ENCODE measurements at places on chromosomes 1 and 21.

DNA sequence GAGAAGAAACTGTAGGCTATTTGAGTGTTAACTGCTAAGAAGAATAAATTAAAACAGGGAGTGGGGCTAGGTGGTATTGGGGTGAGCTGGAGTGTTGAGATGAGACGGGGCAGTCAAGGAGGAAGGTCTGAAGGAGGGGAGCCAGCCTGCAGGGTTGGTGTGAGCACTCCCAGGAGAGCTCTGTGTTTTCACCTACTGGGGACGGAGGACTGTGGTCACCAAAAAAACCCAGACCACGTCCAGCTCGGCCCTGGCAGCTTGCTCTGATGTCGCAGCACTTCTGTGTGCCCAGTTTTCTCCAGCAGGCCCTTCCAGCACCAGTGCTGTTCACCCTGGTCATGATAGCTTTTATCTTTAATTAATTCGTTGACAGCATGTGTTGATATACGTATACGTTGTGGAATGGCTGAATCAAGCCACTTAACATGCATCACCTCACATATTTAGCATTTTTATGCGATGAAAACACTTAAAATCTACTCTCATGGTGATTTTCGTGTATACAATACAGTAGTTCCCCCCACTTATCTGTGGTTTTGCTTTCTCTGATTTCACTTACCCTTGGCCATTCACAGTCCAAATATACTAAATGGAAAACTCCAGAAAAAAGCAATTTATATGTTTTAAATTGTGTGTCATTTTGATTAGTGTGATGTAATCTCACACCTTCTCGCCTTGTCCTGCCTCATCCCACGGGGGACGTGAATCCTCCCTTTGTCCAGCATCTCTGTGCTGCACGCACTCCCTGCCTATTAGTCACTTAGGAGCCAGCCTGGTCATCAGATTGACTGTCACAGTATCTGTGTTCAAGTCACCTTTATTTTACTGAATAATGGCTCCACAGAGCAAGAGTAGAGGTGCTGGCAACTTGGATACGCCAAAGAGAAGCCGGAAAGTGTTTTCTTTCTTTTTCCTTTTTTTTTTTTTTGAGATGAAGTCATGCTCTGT lies 12.3 kb downstream of the FAM3B start:
- no peak for DNase-seq

DNA sequence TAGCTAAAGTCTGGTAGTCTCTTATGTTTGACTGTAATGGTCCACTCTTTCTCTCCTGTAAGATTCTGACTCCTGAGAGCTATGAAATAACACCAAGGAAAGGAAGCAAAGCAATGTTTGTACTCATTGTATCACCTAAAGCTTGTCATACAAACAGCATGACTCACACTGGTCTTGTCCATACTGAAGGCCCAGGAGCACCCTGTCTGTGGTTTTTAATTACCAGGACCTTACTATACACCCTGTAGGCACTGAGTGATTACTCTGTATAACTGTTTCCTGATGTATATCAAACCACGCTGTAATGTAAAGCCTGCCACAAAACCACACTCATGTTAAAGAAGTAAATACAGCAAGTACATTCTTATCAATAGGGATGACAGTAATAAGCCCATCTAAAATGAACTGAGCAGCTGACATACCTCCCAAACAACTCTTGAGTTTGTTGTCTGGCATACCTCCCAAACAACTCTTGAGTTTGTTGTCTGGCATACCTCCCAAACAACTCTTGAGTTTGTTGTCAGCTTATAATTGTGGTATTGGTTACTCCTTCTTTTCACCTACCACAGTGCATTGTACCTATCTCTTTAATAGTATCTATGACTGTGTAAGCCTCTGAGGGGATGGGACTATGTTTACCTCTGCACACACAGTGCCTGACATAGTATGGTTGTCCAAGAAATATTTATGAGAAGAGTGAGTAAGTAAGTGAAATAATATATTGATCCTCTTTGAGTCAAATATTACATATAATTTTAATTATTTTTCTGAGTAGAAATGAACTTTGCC lies 11.6 kb upstream of the TNFSF18 start:
- no peak for DNase-seq

DNA sequence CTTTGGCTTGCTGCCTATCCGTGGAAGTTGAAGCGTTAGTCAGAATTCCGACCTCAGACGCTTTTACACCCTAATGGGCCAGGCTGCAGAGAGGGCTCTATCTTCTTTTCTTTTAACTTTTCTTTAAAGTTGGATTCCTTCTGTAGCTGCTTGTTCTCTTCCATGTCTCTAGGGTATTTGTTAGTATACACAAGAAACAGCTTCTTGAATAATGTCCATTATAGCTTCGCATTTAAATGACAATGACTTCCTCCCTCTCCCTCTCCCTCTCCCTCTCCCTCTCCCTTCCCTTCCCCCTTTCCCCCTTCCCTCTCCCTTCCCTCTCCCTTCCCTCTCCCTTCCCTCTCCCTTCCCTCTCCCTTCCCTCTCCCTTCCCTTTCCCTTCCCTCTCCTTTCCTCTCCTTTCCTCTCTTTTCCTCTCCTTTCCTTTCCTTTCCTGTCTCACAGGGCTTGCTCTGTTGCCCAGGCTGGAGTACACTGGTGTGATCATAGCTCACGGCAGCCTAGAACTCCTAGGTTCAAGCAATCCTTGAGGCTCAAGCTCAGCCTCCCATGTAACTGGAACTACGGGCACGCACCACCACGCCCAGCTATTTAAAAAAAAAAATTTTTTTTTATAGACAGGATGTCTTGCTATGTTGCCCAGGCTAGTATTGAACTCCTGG lies 33.0 kb downstream of the RIPPLY3 start:
- DNase-seq = no peak

DNA sequence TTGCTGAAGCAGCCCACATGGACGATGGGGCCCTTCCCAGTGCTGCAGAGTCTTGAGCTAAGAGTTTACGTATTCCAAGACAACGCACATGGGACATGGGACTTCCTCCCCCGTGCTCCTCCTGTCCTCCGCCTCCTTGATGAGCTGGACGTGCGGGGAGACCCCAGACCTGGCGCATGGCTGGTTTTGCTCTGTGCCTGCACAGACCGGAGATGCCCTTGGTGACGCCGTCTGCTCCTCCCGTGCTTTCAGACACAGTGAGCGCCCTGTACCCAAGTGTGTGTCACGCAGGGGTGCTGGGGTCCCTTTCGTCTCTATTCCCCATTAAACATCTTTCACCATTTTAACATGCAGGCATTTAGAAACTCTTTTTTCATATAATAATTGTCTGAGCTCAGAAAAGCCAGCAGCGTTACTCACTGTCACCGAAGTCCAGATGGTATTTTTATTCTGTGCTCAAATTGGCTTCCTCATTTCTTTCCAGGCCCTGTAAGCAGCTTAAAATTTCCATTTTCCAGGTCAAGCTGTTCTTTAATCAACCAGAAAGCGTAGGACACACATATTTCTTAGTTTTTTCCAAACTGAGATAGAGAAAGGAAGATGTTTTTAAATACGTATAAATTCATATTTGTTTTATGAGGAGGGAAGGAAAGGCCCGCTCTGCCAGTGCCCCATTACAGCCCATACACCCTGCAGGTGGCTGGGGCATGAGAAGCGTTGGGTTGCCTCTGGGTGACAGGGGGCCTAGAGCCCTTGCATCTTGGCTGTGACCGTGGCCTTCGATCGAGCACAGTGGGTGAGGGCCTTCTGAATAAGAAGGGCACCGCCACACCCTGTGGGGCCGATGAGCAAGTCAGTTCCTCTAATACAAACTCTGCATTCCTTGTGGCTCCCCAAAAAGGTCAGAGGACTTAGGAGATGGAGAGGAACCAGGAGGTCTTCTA lies 17.9 kb upstream of the ZBTB21 start:
- no peak for DNase-seq

All from stimulated activated CD4-positive, alpha-beta T cell treated with anti-CD3 and anti-CD28 coated beads, Interleukin-15, amount 100 ng/mL, for 48 hours (primary cell).